ENCODE measurements at places on chromosomes 3 and 15. TPM values are rescaled to one million over a fixed set of nuclear protein-coding genes. Genes with fewer than 3 reads are reported as not detected.

DNA sequence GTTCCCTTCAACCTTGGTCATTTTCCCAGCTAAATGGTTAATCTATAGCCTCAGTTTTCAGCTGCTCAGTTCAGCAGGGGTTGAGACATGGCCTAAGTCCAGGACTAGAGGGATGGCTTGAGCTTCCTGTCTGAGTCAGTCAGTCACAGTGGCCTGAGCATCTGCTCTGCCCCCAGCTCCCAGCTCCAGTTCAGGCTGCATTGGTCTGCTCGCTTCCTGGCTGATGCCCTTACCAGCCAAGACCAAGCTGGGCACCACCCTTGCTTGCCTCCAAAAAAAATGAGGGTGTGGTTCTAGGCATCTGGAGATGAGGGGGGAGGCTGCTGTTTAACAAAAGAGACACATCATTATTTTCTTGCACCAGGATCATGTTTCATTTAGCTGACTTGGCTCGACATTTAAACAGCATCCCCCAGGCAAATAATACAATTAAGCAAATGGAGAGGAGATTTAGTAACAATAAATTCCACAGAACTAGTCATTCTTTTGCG lies 70.7 kb downstream of the WNT5A start:
- H3K36me3 ChIP-seq: peaks cover 2% of the 10 kb centered on the region
- H3K4me1 ChIP-seq: no peaks in the 10 kb centered on the region
- DNase-seq: no peak
- H3K4me3 ChIP-seq: no peak overlapping the region
- no peaks in the 10 kb centered on the region for H3K27me3 ChIP-seq

GRCh38 chr3:143737065-143737464 lies 111.2 kb downstream of the SLC9A9 start:
- H3K27ac ChIP-seq: no peak overlapping the region
- no peaks in the 10 kb centered on the region for H3K36me3 ChIP-seq
- H3K4me3 ChIP-seq: no peak overlapping the region
- no peaks in the 10 kb centered on the region for H3K4me1 ChIP-seq
- H3K27me3 ChIP-seq: no peaks in the 10 kb centered on the region
- DNase-seq: no peak

DNA sequence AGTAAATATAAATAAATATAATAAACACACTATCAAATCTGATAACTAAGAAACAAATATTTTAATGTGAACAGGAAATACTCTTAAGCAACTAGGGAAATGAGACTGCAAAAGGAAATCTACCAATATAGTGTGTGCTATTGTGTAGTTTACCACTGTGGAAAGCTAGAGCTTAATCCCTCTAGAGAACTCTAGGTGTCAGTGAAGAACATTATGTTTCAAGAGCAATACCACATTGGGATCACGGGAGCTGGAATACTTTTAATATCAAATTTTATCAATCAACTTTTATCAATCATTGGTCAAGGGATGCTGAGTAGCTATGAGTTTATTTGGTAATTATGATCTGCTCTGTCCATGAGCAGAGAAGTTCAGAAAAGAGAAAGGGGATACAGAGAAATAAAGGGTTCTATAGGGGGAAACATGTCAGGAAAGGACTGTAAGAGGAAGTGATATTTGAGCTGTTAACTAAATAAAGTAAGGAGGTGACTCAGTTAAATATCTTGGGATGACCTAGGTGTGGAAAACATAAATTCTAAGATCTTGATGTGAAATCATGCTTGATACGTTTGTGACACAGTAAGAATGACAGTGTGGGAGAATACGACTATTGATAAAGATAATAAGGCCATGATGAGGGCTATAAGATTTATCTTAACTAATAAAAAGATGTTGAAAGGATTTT lies 762.2 kb upstream of the ALCAM start:
- DNase-seq: no peak
- H3K4me3 ChIP-seq: no peak overlapping the region
- H3K4me1 ChIP-seq: peaks cover 10% of the 10 kb centered on the region
- H3K27ac ChIP-seq: no peak overlapping the region
- peaks cover 2% of the 10 kb centered on the region for H3K36me3 ChIP-seq
- H3K27me3 ChIP-seq: no peaks in the 10 kb centered on the region

Gene TRIM42
- total RNA-seq: not detected

DNA sequence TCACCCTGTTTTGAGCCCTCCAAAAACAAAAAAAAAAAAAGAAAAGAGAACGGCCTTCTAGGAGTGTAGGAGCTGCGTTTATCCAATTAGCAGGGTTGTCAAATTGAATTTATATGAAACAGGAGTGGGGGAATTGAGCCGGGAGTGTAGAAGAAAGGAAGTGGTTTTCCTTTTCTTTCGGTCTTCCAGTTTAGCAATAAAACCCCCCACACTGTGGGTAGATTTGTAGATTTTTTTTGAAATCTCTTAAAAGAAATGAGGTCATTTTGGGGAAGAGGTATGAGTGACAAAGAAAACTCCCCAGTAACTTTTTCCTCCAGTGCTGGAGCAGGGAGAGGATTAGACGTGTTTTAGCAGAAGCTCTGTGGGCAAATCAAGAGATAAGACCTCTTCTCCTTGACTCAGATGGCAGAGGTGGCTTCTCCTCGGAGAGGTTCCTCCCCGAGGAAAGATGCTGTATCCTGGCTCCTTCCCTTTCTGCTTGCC lies 30.8 kb downstream of the BOC start:
- no peak for DNase-seq
- peaks cover 10% of the 10 kb centered on the region for H3K36me3 ChIP-seq
- H3K27ac ChIP-seq: peak overlapping the region; percentile 97
- H3K27me3 ChIP-seq: peaks cover 5% of the 10 kb centered on the region
- H3K4me1 ChIP-seq: peaks cover 88% of the 10 kb centered on the region

DNA sequence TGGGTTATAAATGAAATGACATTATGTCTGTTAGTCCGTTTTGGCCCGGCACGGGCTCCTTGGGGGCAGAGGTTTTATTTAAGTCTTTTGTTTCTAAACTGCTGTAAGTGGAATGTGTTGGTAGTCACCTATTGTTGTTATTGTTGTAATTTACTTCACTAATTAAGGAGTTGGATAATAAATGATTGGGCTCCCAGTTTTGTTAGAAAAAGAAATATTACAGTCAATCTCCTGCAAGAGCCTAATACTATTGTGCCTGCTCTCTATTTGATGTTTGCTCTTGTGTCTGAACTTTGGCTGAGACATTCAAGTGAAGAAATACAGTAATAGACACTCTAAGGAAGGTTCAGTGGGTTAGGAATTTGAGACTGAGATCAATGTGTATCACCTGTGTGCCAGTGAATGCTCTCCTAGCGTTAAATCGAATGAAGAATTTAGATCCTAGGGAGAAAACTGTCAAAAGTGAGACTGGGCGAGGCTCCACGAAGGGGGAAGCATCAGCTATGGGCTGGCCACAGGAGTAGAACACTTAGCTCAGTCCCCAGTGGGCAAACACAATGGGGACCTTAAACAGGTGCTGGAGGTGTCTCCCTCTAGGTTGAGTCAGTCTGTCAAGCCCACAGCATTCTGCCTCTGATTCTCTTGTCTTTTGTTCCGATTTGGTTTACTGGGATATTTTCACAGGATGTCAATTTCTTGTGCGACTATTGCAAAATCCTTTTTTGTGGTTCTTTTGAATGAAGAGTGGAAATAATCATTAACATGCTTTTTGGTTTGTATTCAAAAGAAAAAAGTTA lies 1.2 kb downstream of the ROBO2 start:
- H3K4me1 ChIP-seq: peaks cover 39% of the 10 kb centered on the region
- no peak for DNase-seq

GRCh38 chr3:182375916-182376315 lies 417.4 kb upstream of the ATP11B start:
- no peaks in the 10 kb centered on the region for H3K4me1 ChIP-seq
- peaks cover 2% of the 10 kb centered on the region for H3K36me3 ChIP-seq
- H3K27me3 ChIP-seq: no peaks in the 10 kb centered on the region
- no peak for DNase-seq
- H3K27ac ChIP-seq: no peak overlapping the region

DNA sequence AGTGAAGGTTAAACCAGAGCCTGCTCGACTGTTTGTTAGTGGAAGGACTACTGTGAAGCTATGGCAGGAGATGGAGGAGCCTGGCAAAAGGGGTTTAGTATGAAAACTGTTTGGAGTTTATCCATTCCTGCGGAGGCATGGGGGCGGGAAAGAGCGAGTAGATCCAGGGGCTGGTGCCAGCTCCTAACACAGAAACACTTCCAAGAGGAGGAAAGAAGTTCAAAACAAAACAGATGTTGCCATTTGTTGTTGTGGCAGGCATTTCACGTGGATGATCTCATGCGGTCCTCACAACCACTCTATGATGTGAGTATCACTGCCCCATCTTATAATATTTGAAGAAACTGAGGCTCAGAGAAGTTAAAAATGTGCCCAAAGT lies 30.7 kb upstream of the KY start:
- no peak overlapping the region for H3K27ac ChIP-seq
- peaks cover 25% of the 10 kb centered on the region for H3K4me1 ChIP-seq
- no peak overlapping the region for H3K4me3 ChIP-seq
- no peaks in the 10 kb centered on the region for H3K27me3 ChIP-seq
- no peak for DNase-seq

GRCh38 chr3:28867836-28868235 lies 413.0 kb upstream of the RBMS3 start:
- H3K4me3 ChIP-seq: no peak overlapping the region
- H3K27ac ChIP-seq: no peak overlapping the region
- H3K27me3 ChIP-seq: no peaks in the 10 kb centered on the region

Gene IGSF10
- not detected for total RNA-seq

- H3K27ac ChIP-seq: no peak overlapping the region
- no peaks in the 10 kb centered on the region for H3K36me3 ChIP-seq
- H3K27me3 ChIP-seq: no peaks in the 10 kb centered on the region
- peaks cover 15% of the 10 kb centered on the region for H3K4me1 ChIP-seq
Measured at GRCh38 chr3:85979034-85979433, 1011.9 kb downstream of the VGLL3 start.

Gene ISL2
- total RNA-seq: not detected

Gene SUSD5
- total RNA-seq: 2.1 TPM

DNA sequence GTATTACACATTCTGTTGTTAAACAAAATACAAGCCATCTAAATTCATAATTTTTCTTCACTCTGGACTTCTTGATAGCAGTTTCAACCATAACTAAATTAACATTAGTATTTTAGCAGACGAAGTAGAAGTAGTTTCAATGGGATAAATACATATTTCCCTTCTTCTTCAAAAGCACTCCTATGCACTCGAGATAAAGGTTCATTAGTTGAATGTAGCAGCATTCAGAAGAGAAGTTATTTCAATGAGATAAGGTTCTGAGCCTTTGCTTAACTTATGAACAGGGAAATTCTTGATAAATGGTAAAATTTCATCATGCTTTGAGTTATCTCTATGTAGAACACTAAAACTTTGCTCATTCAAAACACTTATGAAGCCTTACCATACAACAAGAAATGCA lies 11.8 kb downstream of the TM4SF18 start:
- no peaks in the 10 kb centered on the region for H3K27me3 ChIP-seq
- peaks cover 6% of the 10 kb centered on the region for H3K4me1 ChIP-seq
- H3K4me3 ChIP-seq: no peak overlapping the region
- no peak overlapping the region for H3K27ac ChIP-seq
- no peaks in the 10 kb centered on the region for H3K36me3 ChIP-seq

DNA sequence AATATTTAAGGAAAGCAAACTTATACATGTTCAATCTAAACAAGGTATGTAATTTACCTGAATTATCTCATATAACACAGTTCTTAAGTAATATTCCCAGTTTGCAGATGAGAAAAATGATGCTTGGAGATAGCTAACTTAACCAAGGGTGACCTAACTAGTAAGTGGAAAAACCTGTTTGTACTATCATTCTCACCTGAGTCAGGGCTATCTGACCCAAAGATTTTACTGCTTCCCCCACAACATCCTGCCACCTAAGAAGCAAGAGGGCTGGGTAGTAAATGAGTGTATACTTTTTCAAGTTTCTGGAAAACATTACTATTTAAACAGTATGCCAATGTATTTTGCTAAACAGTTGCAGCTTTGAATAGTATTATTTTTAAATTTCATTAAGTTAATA lies 10.6 kb downstream of the TP63 start:
- DNase-seq: no peak
- H3K27ac ChIP-seq: no peak overlapping the region
- H3K36me3 ChIP-seq: no peaks in the 10 kb centered on the region

Gene TRIM71
- 95.2 TPM for total RNA-seq

GRCh38 chr15:53457479-53457878 lies 302.0 kb downstream of the WDR72 start:
- H3K36me3 ChIP-seq: no peaks in the 10 kb centered on the region
- peaks cover 10% of the 10 kb centered on the region for H3K4me1 ChIP-seq
- H3K27ac ChIP-seq: no peak overlapping the region
- no peak for DNase-seq
- no peaks in the 10 kb centered on the region for H3K27me3 ChIP-seq
- H3K4me3 ChIP-seq: no peak overlapping the region

Gene POLQ
- 16.9 TPM for total RNA-seq

DNA sequence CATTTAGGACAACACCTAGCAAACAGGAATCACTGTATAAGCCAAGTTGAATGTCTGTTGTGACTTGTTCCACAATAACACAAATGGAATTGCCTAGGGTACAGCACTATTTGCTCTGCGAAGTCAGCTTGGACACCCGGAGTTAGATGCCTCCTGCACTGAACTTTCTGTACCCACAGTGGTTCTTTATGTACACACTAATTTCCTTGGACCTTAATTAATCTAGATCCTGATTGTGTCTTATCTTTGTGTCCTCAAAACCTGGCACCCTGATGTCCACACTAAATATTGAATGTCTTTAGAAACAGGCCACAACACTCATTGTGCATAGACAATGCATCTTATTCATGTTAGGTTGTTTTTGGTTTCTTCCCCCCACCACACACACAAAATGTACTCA lies 278.9 kb upstream of the NR2F2 start:
- peaks cover 65% of the 10 kb centered on the region for H3K4me1 ChIP-seq
- H3K4me3 ChIP-seq: peak overlapping the region; percentile 39
- H3K36me3 ChIP-seq: no peaks in the 10 kb centered on the region
- no peak for DNase-seq
- H3K27ac ChIP-seq: no peak overlapping the region

- H3K4me1 ChIP-seq: peaks cover 10% of the 10 kb centered on the region
- H3K27me3 ChIP-seq: peaks cover 39% of the 10 kb centered on the region
- no peaks in the 10 kb centered on the region for H3K36me3 ChIP-seq
- peak overlapping the region; percentile 80 for H3K4me3 ChIP-seq
- H3K27ac ChIP-seq: no peak overlapping the region
- no peak for DNase-seq
Measured at GRCh38 chr15:88704791-88705768, 66.3 kb downstream of the ISG20 start.

- H3K27me3 ChIP-seq: no peaks in the 10 kb centered on the region
- H3K27ac ChIP-seq: no peak overlapping the region
- no peak overlapping the region for H3K4me3 ChIP-seq
Measured at GRCh38 chr15:25990220-25990619, 127.1 kb upstream of the ATP10A start.

GRCh38 chr3:115761927-115762305 lies 138.6 kb downstream of the GAP43 start:
- no peaks in the 10 kb centered on the region for H3K27me3 ChIP-seq
- H3K36me3 ChIP-seq: no peaks in the 10 kb centered on the region
- peaks cover 11% of the 10 kb centered on the region for H3K4me1 ChIP-seq
- H3K27ac ChIP-seq: no peak overlapping the region
- H3K4me3 ChIP-seq: no peak overlapping the region

- H3K27me3 ChIP-seq: no peaks in the 10 kb centered on the region
- peaks cover 32% of the 10 kb centered on the region for H3K4me1 ChIP-seq
- no peak overlapping the region for H3K27ac ChIP-seq
- H3K36me3 ChIP-seq: no peaks in the 10 kb centered on the region
Measured at GRCh38 chr15:92848852-92849598, 51.1 kb upstream of the CHD2 start.
